Iris pigment epithelial cell (primary cell): ENCODE measurements at places on chromosomes 16 and 17.
A peak's percentile ranks its signal among the peaks of the same experiment; 100 is the strongest.

GRCh38 chr16:64996641-64997040 lies 125.2 kb downstream of the CDH11 start:
- no peak for DNase-seq

DNA sequence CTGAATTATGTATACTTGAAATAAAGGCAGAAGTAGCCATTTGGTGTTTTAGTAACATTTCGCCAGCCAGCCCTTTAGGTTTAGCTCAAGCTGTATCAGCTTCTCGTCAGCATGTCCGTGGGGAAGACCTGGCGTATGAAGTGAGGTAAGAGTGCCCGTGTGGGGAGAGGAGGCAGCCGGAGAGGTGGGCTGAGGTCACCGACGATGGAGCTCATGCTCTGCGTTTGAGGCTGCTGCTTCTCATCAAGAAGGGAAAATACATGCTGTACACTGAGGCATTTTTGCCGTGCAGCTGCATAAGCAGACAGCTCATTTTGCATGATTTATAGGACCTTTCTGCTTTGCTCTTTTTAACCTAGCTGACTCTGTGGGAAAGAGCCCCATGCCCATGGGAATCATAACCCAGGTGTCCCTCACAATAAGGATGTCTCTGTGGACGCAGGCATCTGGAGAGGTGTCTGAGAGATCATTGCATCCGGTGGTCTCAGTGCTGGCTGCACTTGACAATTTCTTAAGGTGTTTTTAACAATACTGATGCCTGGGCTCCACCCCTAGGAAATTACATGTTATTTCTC lies 179.1 kb downstream of the ABCC12 start:
- no peak for DNase-seq

GRCh38 chr16:85608887-85609286 lies 4.2 kb upstream of the GSE1 start:
- no peak for DNase-seq

GRCh38 chr16:2008009-2008526 lies 1.6 kb downstream of the ZNF598 start:
- peak; percentile 57 for DNase-seq

DNA sequence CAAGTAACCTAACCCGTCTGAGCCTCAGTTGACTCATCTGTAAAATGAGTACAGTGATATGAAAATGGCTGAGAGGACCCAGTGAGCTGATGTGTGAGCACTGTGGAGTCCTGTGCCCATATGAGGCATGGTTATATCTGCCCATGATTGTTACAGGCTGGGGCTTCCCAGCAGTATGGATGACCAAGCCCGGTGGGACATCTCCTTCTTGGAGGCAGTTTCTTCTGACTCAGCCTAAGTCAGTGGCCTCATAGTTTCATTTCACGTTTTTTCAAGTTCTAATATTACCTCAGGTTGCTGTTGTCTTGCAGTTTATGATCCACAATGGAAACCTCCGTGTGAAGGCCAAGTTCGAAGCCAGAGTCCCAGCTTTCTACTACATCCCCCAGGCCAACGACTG lies 4.8 kb downstream of the ADAP2 start:
- no peak for DNase-seq

DNA sequence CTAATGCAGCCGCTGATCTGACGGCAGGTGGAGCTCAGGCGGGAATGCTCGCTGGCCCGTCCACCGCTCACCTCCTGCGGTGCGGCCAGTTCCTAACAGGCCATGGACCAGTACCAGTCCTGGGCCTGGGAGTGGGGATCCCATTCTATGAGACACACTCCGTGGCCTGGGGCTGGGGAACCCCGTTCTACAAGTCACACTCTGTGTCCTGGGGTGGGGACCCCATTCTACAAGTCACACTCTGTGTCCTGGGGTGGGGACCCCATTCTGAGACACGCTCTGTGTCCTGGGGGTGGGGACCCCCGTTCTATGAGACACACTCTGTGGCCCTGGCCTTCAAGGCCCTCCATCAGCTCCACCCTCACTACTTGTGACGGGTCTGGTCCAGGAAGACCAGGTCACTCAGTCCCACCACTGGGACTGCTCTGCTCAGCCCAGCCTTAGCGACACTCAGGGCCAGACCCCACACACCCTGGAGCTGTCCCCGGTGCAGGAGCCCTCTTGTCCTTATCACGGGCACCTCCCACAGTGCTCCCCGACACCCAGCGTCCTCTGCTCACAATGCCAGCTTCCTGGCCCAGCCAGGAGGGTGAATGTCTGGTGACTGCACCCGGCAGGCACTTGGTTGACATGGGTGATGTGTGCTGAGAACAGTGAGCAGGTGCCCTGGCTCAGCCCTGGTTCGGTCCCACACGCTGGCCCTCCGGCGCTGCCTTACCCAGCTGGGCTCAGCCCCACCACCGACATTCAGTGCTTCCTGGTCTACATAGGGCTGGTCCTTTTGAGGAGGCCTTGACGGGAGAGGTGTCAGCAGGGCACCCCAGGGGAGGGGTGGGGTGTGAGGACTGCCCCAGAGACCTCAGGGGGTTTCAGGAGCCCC lies 89.1 kb downstream of the TBC1D16 start:
- DNase-seq = no peak

GRCh38 chr16:55222486-55222885 lies 101.5 kb upstream of the IRX6 start:
- DNase-seq = no peak

GRCh38 chr16:1654505-1655268 lies 23.4 kb upstream of the JPT2 start:
- DNase-seq = no peak

GRCh38 chr16:55214974-55215494 lies 109.0 kb upstream of the IRX6 start:
- DNase-seq = no peak

DNA sequence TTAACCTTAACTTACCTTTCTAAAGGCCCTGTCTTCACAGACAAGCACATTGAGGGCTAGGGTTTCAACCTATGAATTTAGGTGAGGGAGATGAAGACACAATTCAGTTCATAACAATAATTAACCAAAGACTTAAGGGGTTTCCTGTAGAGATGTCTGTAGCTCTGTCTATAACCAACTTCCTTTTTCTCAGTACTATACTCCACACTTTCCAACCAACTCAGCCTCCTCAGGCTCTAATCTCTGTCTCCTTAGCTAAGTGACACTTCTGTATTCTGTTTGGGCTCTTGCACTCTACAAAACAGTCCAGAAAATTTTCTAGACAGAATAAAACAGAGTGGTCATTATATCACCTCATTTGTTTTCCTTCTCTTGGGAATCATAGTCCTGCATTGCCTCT lies 25.8 kb downstream of the CAPNS2 start:
- DNase-seq = no peak

GRCh38 chr16:30649725-30650368 lies 913 bp upstream of the PRR14 start:
- no peak for DNase-seq

GRCh38 chr17:57902800-57903759 lies 52.1 kb downstream of the CUEDC1 start:
- peak; percentile 88 for DNase-seq

- DNase-seq = no peak
Observed at GRCh38 chr17:76934561-76935320, 66.5 kb downstream of the MGAT5B start.

- no peak for DNase-seq
Observed at GRCh38 chr17:2964370-2964769, 99.0 kb downstream of the OR1D5 start.

DNA sequence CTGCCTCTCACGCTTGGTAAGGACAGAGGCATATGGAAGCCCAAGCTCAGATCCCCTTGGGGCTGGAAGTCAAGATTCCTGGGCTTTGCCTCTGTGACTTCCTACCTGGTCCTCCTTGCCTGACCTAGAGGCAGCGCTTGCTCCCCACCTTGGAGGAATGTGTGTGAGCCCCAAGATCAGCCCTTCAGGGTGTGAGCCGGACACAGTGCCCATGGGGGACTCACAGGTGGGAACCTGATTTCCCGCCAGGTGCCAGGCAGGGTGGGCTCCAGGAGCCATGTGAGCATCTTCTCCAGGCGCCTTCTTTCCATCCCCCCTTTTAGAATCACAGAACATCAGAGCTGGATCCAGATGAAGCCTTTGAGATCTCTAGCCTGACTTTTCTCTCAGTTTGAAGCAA lies 10.2 kb downstream of the CD300LG start:
- DNase-seq = no peak

DNA sequence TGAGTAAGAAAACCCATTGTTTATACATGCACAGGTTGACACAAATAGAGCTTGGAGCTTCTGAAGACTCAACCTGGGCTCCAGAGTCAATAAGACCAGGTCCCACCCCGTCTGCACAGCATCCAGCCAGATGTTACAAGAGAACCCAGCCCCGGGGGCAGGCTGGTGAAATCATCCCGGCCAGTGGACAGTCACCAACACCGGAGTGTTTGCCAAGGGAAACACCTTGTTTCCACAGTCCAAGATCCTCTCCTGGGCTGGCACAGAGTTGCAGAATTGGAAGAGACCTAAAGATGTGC lies 90.3 kb downstream of the RAB11FIP4 start:
- DNase-seq = no peak

- no peak for DNase-seq
Observed at GRCh38 chr17:68526548-68526947, 14.3 kb downstream of the PRKAR1A start.

GRCh38 chr17:39527220-39527813 lies 66.0 kb downstream of the CDK12 start:
- DNase-seq = peak; percentile 20

DNA sequence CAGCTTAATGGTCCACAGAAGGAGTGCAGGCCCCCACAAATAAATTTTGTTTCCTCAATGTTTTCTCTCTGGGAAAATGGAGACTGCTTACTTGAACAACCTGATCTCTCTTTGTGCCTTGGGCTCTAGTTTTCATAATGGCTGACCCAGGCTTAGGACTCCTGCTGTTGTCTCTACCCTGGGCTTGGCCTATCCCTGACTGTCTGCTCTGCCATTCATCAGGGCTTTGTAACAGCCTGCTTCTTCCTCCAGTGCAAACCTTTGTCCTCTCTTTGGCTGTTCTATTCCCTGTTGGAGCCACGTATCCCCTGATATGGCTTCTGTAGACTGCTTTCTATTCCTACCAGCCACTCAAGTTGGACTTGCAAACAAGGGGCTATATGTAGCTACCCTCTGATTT lies 139.8 kb downstream of the SHISA9 start:
- DNase-seq = no peak
